ENCODE measurements at places on chromosomes 11 and 22. TPM values are rescaled to one million over a fixed set of nuclear protein-coding genes. Genes with fewer than 3 reads are reported as not detected.

The CCDC89 gene
- total RNA-seq: not detected

The OR52I2 gene
- not detected for total RNA-seq

The SCGB1C1 gene
- not detected for total RNA-seq

The CTSF gene
- 14.4 TPM for total RNA-seq

The ADAMTS15 gene
- total RNA-seq: not detected

The APLNR gene
- total RNA-seq: 0.09 TPM

The OR5D14 gene
- total RNA-seq: not detected

The INSC gene
- not detected for total RNA-seq

The FOLR1 gene
- total RNA-seq: not detected

The DLAT gene
- total RNA-seq: 41.3 TPM

The OR4C6 gene
- total RNA-seq: not detected

The MMP3 gene
- total RNA-seq: not detected

The FJX1 gene
- 26.6 TPM for total RNA-seq

The OR5A1 gene
- not detected for total RNA-seq

The PRODH gene
- total RNA-seq: not detected

The TRIM29 gene
- not detected for total RNA-seq

The ASCL2 gene
- not detected for total RNA-seq

The APOBEC3H gene
- not detected for total RNA-seq

The LUZP2 gene
- 0.07 TPM for total RNA-seq

The SYT8 gene
- not detected for total RNA-seq

The MS4A15 gene
- not detected for total RNA-seq
